ENCODE measurements at places on chromosomes 16 and 17.

- DNase-seq, result no peak
Observed at GRCh38 chr16:83602761-83603722, 204.7 kb upstream of the HSBP1 start.

DNA sequence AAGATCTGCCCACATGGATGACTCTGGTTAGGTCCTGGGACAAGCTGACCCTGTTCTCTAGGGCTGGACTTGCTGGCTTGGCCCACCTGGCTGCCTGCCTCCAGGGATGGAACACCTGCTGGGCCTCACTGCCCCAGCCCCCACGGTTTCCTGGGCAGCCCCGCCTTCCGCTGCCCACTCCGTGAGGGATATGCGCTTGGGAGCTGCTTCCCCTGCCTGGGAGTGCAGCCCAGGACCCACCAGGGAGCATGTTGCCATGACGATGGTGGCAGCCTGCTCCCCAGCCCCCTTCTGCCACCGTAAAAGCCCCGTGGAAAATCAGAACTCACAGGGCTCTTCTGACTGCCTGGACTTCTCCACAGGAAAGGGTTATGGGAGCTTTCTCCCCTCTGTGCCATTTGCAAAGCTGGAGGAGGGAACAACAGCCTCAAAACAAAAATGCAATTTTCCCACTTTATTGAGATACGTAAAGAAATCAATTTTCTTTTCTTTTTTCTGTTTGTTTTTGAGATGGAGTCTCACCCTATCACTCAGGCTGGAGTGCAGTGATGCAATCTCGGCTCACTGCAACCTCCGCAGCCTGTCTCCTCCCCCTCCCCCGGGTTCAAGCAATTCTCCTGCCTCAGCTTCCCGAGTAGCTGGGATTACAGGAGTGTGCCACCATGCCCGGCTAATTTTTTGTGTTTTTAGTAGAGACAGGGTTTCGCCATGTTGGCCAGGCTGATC lies 18.0 kb upstream of the GAS7 start:
- DNase-seq, result no peak

GRCh38 chr16:3400779-3401688 lies at the start of the genes ZNF174 and ZSCAN32:
Gene ZNF174, plus strand, starts transcription at chr16:3401215. Its CDS starts 790 bp downstream, at chr16:3402005.
Gene ZSCAN32, minus strand, starts transcription at chr16:3401004. Its CDS starts 3,447 bp downstream, at chr16:3397557.
- DNase-seq, result peak; percentile 96

DNA sequence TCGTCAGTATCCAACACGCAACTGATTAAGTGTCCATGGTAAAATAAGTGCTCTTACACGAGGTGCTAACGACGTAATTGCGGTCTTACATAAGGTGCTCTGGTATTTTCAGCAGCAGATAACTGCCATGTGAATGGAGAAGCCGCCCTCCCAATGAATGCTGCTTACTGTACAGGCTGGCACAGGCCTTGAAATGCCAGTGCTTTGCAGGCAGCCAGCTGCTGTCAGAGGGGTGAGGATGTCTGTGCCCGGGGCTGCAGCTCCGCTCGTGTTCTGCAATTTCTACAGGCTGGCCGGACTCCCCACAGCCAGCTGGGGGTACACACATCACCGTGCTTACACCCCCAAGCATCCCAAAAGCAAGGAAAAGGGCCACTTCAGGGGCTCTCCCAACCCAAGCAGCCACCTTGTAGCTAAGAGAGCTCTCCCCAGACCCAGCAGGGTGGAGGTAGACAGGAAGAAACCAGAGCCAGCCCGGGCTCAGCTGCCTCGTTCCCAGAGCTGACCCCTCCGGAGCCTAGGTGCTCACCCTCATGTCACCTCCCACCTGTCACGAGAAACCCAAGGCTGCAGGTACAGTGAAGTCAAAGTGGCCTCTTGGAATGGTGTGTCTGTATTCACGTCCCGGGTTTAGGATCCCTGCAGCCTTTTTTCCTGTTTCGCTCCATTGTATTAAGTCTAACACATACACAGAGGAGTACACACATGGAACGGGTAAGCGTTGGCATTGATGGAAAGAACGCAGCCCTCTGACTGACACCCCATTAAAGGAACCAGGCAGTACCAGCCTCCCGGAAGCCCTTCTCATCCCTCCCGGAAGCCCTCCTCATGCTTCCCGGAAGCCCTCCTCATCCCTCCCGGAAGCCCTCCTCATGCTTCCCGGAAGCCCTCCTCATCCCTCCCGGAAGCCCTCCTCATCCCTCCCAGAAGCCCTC lies 27.2 kb upstream of the RPH3AL start:
- DNase-seq, result no peak

DNA sequence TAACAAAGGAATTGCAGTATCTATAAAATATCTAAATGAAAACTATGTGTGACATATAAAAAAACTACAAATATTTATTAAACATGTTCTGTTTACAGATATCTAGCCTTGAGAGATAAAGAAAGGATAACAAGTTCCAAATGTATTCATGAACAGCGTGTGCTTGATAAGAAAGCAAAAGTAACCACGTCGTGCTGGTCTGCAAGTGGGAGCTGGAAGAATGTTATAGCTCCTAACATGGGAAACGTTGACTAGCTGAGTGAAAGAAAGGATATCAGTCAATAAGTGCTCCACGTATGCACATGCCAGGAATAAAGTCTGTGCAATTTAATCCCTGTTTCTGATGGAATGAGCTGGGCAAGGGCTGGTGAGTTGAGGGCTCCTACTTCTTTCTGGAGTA lies 71.2 kb upstream of the CDYL2 start:
- DNase-seq, result no peak

DNA sequence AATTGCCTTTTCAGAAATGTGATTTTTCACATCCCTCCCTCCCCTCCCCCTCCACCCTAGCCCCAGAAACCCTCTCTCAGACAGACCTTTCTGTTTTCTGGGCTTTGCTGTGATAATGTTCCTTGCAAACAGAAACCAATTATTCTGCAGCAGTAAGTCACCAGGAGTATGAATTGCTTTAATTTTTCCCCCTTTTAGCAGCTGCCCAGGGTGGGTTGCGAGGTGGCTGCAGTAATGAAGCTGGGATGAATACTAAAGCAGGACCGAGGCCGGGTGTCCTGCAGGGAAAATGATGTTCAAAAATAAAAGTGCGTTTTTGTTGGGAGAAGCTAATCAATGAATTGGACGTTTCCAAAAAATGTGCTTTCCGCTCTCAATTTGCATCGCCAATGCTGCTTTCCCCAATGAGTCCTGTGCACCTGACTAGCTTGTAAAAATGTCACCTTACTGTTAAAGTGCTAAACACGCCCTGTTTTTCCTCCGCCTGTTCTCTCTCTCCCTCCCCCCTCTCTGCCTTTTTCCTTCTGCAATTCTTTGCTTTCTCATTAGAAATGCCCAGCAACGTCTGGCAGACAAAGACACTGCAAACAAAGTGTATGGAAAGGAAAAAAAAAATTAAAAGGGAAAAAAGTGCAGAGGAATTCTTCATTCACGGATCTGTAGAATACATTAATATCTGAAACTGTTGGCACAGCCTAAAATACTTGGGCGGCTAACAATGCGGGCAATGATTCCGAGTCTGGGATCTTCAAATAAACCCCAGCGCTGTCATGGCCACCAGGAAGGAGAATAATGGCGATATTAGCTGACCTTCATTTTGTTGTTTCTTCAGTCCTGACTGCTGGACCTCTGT lies 244.1 kb downstream of the STX8 start:
- no peak for DNase-seq

GRCh38 chr17:69608808-69609472 lies 194.4 kb downstream of the MAP2K6 start:
- DNase-seq, result no peak

DNA sequence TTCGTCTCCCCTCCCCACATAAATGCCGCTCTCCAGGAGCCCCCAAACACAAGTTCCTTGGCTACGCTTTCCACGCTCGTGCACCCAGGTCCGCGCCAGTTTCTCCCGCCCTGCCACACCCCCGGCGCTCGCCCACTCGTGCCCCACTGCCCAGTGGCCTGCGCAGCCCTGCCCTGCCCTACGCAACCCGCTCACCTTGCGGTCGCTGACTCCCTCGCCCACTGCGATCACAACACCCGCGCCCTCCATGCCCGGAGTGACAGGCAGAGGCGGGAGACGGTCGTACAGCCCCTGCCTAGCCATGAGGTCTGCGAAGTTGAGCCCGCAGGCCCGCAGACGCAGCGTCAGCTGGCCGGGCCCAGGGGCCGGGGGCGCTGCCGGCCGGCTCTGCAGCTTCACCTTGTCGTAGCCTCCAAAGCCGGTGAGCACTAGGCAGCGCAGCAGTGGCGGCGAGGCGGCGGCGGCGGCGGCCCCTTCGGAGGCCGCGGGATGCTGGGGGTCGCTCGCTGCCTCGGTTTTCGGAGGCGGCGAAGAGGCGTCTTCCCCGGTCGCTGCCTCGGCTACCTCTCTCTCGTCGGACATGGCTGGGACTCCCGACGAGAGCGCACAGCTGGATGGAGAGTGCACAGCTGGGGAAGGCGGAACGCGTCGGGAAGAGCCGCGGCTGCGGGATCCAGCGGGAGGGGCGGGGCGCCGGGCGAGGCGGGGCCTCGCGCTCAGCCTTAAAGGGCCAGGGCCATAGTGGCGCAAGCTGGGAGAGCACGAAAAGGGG lies at the start of gene VAT1:
Gene VAT1 (minus strand): TSS at position 645 of the 772 bp plus-strand sequence. CDS start 63 bp downstream, at position 582.
- peak; percentile 33 for DNase-seq

GRCh38 chr16:25707982-25708583 lies 16.3 kb downstream of the HS3ST4 start:
- no peak for DNase-seq

DNA sequence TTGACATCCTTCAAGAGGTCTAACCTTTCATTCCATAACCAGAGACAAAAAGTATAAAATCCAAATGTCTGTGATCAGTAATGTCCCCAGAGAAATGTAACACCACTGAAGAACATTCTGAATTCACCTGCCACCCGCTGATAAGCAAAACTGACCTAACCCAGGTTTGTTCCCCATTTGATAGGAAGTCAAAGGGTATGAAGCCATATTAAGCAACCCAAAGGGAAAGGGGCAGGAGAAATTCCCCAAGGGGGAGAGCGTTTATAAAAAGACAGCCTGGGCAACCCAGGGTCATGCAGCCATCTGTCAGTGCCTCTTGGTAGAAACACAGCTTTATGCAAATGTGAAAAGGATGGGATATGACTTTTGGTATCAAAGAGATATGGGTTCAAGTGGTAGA lies 30.7 kb upstream of the PIK3R6 start:
- DNase-seq, result no peak

- DNase-seq, result no peak
Observed at GRCh38 chr16:8740775-8741355, 56.6 kb downstream of the TMEM186 start.
